ENCODE measurements at places on chromosomes 13 and 19.

DNA sequence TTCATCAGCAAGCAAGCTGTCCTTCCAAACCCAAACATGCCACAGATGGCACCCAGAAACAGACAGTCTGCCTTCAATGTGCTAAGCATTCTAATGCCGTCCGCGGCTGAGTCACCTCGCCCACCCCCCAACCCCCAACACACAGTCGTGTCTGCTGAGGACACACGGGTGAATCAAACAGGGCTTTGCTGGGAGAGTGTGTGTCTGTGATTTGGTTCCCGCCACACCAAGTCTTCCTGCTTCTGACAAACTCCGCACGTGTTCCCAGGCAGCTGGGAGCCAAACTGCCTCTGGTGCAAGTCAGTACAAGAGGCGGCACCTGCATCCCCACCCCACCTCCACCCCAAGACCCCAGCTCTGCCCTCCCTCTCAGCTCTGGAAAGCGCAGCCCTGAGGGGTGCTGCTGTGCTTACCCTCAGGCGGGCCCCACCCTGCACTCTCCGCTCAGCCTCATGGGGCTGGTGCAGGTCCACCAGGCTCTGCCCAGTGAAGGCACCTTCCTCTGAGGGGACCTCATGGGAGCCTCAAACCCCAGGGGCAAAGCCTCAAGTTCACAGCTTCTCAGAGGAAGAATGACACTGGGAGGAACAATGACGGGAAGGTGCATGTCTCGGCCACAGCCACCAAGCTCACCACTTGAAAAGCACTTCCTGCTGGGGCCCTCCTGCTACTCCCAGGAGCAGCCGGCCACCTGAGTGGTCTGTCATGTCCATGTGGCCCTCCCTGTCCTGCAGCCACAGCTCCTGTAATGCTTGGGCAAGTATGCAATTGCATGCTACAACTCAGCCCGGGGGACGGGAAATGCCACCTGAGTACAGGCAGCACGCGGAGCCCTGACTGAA is 15.0 kb upstream of the SLC35E1 start:
- DNase-seq = no peak

GRCh38 chr13:28864544-28864943 is 44.4 kb downstream of the MTUS2 start:
- DNase-seq = no peak

GRCh38 chr13:36086117-36086516 is 45.1 kb downstream of the DCLK1 start:
- DNase-seq = no peak

- DNase-seq = no peak
Observed at GRCh38 chr13:94261163-94261562, 218.3 kb downstream of the DCT start.

DNA sequence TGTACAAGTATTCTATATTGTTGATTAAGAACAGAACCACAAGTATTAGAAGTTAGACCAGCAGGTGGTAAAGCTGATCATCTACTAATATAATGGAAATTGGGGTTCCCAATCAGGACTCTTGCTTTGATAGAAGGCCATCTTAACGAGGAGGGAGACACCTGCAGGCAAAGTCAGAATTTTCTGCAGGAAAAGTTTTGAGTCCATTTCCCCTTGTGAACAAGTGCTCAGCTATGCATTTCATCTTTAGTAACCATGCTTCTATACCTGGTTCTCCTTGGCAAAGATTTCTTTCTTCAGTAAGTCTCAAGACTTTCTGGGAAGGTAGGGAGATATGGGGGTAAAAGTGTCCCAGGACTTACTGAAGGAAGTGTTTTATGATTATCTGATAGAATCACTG is 36.1 kb upstream of the USPL1 start:
- DNase-seq = no peak

DNA sequence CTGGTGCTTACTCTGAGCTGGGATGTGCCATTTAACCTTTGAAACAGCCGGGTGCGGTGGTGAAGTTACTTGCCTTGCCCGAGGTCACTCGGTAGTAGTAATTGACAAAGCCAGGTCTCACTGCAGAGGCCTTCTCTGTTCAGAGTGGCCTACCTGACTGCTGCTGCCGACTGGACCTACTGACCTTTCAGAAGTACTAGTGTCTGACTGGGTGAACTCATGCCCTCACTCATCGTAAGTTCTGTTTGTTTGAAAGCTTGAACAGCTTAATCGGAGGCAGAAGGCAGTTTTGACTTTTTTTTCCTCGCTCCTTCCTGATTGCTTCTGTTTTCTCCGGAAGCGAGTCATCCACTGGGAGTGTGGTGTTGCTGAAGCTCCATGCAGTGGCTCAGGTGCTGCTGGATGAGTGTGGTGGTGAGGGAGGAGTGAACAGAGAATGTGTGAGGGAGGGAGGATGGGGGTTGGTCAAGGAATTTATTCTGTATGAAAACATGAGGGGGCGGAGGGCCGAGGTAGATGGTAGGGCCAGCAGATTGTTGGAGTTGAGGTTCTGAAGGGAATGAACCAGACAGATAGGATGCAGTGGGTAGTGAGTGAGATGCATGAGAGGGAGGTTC is 2.7 kb downstream of the SPINT2 start:
- peak; percentile 70 for DNase-seq

GRCh38 chr13:76048675-76049375 is 412.7 kb downstream of the LMO7 start:
- DNase-seq = peak; percentile 7

DNA sequence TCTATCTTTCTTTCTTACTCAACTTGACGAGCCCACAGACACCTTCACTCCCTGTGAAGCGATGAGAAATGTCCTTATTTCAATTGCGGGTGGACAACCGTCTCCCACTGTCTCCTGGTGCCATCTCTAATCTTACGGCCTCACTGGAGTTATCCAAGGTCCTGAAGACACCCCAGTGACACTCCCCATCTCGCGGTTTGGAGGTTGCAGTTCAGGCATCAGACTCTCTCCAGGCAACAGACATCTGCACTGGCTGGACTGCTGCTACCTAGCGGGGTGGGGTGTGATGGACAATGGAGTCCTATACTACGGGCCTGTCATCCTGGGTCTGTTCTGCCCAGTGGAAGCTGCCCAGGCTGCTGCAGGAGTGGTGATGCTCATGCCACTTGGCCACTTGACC is 18.3 kb upstream of the IRS2 start:
- DNase-seq = no peak

Measured in hepatocyte (in vitro differentiated cells).